Erythroblast (primary cell): ENCODE measurements at places on chromosomes 7 and 10.

DNA sequence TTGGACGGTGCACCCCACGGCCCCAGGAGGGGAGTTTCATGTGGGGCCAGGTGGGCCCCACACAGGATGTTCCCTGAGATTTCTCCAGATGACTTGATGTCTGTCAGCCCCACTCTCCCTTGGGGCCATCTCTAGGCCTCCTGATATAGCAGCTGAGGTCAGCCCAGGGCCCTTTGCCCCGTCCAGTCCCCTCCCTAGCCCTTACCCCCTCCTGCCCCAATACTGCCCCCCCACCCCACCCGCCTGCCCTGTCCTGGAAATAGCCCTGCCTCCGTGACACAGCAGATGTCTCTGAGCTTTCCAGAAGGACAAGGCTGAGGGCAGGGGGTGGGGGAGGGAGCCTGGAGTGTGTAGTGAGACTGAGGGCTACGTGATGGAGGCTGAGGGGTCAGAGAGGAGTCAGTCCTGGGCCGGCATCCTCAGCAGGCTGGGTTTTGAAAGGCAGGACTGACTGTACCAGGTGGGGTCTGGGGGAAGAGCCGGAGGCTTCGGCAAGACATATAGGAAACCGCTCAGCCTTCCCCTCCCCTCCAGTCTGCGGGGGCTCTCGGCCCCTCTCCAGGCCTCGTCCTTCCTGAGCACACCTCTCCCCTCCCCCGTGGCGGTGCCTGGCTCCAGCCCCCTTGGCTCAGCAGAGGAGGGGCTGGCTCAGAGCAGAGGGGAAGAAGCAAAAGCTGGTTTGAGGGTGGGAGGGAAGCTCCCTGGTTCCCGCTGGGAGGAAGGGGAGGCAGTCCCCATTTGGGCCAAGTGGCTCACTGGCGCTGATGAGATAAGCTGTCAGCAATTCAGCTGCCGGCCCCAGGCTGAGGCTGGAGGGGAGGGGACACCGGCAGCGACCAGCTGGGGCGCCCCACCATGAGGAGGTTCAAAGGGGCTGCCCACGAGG is 2.0 kb downstream of the FLNC start:
- DNase-seq = peak; percentile 12

DNA sequence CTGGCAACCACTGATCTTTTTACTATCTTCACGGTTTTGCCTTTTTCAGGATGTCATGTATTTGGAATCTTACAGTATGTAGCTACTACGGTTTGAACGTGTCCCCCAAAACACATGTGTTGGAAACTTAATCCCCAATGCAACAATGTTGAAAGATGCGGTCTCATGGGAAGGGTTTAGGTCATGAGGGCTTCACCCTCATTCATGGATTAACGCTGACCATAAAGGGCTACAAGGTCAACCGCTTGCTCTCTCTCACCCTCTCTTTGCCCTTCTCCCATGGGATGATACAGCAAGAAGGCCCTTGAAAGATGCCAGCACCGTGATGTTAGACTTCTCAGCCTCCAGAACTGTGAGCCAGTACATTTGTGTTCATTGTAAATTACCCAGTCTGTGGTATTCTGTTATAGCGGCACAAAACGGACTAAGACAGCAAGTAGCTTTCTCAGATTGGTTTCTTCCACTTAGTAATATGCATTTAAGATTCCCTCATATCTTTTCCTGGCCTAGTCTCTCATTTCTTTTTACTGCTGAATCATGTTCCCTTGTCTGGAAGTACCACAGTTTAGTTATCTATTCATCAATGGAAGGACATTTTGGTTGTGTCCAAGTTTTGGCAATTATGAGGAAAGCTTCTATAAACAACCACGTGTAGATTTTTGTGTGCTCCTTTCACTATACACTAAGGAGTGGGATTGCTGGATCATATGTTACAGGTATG is 3.0 kb upstream of the CRYGN start:
- DNase-seq = no peak

DNA sequence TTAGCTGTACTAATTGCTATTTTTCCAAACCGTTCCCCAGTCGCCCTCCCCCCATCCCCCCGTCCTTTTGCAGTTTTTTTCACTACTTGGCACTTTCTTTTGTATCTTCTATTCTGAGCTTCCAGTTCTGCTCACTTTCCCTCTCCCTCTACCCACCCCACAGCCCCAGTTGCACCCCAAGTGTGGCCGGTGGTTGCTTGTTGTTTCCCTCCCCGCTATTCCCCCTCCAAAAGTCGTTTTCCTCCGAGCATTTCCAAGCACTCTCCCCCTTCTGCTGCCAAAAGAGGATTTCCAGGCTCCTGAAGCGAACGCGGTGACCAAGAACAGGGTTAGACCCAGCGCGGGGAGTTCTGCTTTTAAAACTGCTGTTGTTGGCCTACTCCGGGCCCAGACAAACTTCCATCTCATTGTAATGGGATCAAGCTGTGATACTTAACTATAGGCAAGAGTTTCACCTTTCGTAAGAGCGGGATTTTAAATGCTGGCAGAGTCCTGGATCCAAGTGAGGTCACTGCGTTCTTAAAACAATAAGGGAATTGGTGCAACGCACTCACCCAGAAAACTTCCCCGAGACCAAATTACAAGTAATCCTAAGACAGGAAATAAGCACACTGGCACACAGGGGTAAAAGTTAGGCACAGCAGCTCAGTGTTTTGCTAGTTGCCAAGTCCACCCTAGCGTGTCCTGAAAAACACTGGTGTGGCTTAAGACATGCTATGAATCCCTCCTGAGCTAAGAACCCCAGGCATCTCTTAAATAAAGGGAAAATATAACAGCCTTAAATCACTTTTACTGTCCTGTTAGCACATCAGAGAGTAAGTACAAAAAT is 1.5 kb upstream of the RGS10 start:
- no peak for DNase-seq

DNA sequence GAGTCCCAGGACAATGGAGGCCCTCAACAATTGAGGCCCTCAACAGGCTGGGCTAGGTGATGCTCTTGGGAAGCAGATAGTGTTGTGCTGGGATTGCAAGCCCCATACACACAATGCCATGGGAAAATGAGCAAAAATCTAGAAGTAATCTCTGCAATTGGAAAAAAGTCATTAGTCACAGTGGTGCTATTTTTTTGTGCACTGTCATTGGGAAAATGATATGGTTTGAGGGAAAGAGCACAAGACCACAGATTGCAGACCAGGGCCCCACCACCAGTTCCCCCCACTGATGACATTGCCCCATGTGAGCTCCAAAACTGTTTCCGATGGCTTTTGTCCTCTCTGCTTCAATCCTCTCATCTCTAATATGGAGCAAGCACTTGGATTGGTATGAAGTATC is 1.9 kb downstream of the KCTD7 start:
- peak; percentile 16 for DNase-seq

DNA sequence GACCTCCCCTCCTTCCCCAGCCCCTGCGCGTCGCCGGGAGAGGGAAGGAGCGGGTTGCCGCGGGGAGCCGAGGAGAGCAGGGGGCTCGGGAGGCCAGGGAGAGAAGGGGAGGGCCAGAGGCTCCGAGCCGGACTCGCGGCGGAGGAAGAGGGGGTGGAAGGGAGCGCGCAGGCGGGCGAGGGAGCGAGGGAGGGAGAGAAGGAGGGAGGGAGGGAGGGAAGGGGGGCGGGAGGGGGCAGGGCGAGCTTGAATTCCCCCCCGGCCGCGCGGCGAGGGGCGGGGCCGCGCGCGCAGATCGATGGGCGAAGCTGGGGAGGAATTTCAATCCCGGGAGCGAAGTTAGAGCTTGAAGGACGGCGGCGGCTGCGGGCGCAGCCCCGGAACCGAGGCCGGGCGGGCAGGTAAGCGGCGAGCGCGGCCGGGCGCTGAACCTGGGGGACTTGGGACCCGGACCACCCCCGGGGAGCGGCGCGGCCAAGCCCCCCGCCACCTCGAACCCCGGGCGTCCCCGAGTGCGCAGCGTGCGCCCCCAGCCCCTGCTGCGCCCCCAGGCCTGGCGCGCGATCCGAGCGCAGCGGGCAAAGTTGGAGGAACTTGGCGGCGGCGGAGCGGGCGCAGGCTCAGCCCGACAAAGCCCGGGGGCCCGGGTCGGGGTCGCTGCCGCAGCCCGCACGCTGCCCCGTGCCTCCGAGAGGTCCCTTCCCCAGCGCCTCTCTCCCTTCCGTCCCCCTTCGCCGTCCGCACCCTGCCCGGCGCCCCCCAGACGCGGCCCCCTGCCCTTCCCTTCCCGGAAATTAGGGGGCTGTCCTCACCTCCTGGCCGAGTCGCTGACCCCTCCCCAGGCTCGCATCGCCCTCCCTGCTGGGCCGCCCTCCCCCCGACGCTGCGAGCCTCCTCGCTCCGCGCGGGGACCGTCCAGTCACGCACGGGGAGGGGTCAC is at the start of gene ELFN1:
Gene ELFN1 (plus strand): TSS at position 324 of the 940 bp plus-strand sequence. CDS start 74,320 bp downstream, outside the sequence.
- no peak for DNase-seq

- DNase-seq = no peak
Measured at GRCh38 chr10:74675484-74675883, 150.9 kb upstream of the KAT6B start.

DNA sequence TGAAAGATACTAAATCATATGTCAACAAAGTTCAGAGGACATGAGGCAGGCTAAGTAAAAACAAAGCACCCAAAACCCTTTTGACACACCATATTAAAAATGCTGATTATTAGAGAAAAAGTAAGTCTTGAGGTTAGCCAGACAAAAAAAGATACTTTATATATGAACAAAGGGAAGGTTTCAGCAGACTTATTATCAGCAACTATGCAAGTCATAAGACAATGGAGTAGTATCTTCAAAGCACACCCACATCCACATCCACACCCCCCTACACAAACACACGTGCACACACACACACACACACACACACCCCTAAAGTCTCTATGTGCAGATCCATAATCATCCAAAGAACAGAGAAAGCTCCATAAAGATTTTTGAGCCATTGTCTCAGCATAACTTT is 1373.9 kb upstream of the CELF2 start:
- no peak for DNase-seq

GRCh38 chr10:129908406-129908805 is 55.7 kb downstream of the EBF3 start:
- no peak for DNase-seq
